Thyroid gland (tissue), 4 donors: ENCODE measurements at places on chromosomes 4 and X. TPM values are rescaled to one million over a fixed set of nuclear protein-coding genes. Genes with fewer than 3 reads are reported as not detected.

- DNase-seq, result no peak
Observed at GRCh38 chr4:2836391-2836859, 7.2 kb upstream of the ADD1 start.

- no peak for DNase-seq
Observed at GRCh38 chr4:173958445-173958844, 325.0 kb downstream of the FBXO8 start.

DNA sequence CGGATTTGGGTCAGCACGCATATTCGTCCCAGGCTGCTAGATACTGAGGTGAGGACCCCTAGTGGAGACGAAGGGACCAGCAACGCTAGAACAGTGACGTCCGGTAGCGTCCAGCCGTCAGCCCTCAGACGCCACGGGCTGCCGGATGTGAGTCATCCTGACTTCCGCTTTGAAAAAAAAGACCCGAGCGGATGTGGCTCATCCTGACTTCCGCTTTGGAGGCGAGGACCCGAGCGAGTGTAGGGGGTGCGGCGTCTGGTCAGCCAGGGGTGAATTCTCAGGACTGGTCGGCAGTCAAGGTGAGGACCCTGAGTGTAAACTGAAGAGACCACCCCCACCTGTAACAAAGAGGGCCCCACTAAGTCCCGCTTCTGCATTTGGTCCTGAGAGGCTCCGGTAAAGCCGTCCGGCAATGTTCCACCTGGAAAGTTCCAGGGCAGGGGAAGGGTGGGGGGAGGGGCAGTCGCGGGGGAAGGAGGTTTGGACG, at the start of gene MAGEB2:
TSS of gene MAGEB2 (plus strand) at position 207 of the 487 bp plus-strand sequence. CDS start 3,018 bp downstream, outside the sequence.
- DNase-seq, result no peak

Gene XAGE2
- total RNA-seq, result not detected

DNA sequence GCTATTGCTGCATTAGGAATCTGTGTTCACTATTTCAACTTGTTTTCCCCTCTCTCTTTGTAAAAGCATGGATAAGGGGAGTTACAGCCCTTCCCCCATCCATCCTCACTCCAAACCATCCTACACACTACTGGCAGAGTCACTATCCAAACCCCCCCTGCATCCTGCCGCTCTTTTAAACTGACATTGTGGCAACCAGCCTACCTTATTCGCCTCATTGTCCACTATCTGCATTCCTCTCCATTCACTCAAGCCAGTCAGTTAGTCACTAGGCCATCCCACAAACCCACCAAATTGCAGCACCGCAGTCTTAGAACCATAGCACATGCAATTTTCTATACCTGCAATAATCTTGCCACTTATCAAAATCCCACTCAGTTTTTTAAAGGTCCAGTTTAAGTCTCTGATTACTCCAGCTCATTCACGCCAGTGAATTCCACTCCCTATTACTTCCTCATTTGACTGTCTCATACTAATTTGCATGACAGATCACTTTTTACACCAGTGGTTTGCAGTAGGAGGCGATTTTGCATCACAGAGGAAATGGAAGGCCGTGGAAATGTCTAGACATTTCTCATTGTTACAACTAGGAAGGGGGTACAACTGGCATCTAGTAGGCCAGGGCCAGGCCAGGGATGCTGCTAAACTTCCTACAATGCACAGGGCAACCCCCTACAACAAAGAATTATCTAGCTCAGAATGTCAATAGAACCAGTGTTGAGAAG, 181.8 kb downstream of the HS6ST2 start:
- DNase-seq, result no peak

GRCh38 chr4:103498161-103499070, 221.4 kb downstream of the TACR3 start:
- DNase-seq, result no peak

Gene RBM46
- total RNA-seq, result 1.0 TPM
